ENCODE measurements at places on chromosomes 1 and 21. TPM values are rescaled to one million over a fixed set of nuclear protein-coding genes. Genes with fewer than 3 reads are reported as not detected.

- DNase-seq = no peak
These were observed 52.0 kb upstream of the SMYD2 start for GRCh38 chr1:214228976-214229375.

GRCh38 chr1:169491845-169492281 is 6.1 kb upstream of the SLC19A2 start:
- no peak for DNase-seq

DNA sequence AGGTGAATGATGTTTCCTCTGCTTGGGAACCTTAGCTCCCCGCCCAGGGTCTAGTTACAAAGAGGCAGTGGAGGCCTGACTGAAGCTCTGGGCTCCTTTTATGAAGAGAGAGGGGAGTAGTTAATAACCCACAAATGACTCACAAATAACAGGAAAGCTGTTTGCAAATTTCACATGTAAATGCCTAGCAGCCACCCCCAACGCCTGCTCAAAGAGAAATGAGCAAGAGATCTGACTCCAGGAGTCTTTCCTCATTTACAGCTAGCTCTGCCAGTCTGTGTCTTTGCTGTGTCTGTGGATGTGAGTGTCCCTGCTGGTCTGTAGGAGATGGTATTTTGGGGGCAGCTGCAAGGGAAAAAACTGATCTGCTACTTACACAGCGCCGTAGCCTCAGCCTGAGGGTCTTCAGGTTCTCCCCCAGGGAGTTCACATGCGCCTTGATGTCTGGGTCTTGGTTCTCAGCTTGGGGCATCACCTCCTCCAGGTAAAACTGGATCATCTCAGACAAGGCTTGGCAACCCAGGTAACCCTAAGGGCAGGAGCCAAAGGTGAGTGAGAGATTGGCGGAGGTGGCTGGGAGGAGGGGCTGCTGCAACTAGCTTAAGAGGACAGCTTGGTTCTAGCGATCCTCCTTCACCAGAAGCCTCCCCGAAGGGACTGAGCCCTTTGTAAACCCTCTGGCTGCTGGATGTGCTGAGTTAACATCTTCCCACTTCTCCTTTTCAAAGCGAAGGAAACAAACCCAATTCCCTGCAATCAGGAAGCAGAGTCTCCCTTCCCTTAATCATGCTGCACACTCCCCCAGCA is at the start of gene IL19:
Gene IL19, plus strand, starts transcription at position 243 of the 807 bp plus-strand sequence. CDS start 65,890 bp downstream, outside the sequence.
- DNase-seq = no peak

GRCh38 chr1:235060607-235061470 is 67.8 kb downstream of the TOMM20 start:
- DNase-seq = no peak

DNA sequence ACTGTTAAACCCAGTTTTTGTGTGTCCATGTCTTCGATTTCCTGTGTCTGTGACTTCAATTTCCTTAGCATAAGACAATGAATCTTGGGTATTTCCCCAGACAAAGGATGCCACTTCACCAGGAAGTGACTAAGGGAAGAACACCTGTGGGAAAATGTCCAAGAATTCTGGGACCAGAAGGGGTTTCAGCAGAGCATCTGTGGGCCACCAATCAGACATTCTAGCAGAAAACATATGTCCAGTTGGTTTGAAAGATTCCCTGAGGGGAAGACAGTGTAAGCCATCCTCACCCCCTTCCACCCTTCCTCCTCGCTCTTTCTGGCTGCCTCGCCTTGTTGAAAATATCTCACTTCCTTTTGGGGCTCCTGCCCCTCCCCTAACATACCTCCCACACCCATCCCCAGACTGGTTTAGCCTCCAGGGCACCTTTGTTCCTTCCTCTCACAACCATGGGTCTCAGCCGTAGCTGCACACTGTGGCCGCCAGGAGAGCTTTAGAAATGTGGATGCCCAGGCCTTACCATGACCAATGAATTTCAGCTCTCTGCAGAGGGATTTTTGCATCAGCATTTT is 25.5 kb upstream of the IFNAR1 start:
- DNase-seq = no peak

- no peak for DNase-seq
These were observed 35.2 kb upstream of the KIRREL1 start for GRCh38 chr1:157958263-157958662.

DNA sequence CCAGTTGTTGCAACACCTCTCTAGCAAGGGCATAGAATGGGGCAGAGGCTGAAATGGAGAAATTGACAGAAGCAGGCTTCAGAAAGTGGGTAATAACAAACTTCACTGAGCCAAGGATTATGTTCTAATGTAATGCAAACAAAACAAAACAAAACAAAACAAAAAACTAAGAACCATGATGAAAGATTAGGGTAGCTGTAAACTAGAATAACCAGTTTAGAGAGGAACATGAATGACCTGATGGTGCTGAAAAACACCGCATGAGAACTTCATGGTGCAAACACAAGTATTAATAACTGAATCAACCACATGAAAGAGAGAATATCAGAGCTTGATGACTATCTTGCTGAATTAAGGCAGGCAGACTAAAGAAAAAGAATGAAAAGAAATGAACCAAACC is 1707.7 kb downstream of the BRINP3 start:
- DNase-seq = no peak

Gene ANKRD34A
- total RNA-seq = not detected

Gene CELA2A
- total RNA-seq = not detected

Gene CASQ1
- total RNA-seq = not detected

Gene STX12
- 16.9 TPM for total RNA-seq
